ENCODE measurements at places on chromosomes 5 and 9. TPM values are rescaled to one million over a fixed set of nuclear protein-coding genes. Genes with fewer than 3 reads are reported as not detected.

DNA sequence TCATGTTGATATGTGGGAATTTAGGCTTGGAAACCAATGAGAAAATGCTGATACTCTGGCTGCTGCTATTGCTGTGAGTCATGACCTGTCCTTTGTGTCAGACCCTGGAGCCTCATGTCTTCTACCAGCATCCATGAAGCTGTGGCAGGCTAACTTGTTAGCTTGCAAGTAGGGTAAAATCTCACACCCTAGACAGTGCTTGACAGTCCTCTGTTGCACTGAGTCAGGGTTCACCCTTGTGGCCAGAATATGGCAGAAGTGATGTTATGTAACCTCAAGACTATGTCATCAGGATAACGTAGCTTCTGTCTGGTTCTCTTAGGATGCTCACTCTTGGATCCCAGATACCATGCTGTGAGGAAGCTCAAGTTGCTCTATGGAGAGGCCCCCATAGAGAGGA lies 110.8 kb downstream of the LHX2 start:
- peak; percentile 35 for DNase-seq

DNA sequence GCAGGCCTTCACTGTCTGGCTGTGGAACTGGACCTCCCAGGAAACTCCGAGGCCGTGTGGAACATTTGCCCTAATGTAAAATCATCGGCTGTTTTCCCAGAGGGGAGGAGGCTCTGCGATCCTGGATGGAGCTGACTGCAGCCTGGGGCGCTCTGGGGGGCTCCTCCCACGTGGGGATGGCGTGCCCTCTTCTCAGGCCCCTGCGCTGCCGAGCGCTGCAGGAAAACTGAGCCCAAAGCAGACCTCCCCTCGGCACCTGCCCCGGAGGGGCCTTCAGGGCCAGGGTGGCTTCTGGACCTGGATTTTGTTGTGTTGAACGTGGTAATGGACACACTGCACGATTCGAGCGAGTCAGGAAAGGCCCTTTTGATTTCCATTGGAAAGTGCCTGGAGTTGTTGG lies 23.9 kb downstream of the HNRNPH1 start:
- no peak for DNase-seq

DNA sequence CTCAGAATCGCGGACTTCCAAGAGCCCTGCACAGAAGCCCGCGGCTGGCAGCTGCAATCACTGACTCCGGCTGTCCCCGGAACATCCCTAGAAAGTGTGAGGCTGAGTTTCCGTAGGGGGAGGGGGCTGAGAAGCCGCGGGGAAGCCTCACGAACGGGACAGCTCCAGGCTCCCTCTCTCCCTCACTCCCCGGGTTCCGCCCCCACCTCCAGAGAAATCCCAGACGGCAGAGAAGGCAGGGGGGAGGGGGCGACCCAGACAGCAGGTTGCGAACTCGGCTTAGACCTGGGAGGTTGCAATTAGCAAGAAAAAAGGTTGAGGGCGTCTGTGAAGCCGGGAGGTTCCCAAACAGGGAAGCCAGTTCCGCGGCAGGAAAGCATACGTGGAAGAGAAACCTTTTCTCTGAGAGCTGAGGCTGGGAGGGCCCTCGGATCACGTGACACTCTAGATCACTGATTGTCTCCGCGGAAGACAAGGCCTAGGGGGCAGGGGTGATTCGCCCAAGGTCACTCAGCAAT lies 73.8 kb upstream of the CPLX2 start:
- no peak for DNase-seq

C5orf52 gene
- total RNA-seq = not detected

ANXA2R gene
- total RNA-seq = 1.4 TPM

F12 gene
- total RNA-seq = 1.7 TPM

IL13 gene
- not detected for total RNA-seq
